ENCODE measurements at places on chromosomes 11 and 22.

GRCh38 chr11:10289765-10290380, 4.1 kb downstream of the SBF2 start:
- DNase-seq, result no peak

GRCh38 chr11:20120134-20120925, 39.9 kb downstream of the DBX1 start:
- DNase-seq, result no peak

DNA sequence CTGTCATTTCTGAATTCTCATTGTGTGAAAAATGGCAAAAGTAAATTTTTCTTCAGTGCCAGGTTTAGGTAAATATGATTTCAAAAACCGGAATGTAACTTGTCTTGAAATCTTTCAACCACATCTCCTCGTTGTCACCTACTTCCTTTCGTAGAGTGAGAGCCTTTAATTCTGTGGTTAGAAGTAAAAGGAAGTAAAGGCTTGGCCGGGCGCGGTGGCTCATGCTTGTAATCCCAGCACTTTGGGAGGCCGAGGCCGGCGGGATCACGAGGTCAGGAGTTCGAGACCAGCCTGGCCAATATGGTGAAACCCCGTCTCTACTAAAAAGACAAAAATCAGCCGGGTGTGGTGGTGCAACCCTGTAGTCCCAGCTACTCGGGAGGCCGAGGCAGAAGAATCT, 29.8 kb downstream of the SGSM3 start:
- DNase-seq, result no peak

DNA sequence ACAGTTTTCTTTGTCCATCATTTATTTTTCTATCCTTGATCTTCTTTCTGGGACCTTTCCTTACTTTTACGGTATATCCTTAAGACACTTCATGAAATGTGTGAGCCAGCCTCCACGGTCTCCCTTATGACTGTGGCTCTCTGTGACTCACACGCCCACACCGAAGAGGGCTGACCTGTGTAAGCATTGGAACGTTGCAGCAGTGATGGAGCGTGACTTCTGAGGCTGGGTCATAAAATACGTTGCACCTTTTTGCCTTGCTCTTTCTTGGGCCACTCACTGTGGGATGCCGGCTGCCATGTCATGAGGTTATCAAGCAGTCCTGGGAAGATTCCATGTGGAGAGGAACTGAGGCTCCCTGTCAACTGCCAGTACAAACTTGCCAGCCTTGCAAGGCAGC, 96.3 kb upstream of the RAB1B start:
- DNase-seq, result no peak

DNA sequence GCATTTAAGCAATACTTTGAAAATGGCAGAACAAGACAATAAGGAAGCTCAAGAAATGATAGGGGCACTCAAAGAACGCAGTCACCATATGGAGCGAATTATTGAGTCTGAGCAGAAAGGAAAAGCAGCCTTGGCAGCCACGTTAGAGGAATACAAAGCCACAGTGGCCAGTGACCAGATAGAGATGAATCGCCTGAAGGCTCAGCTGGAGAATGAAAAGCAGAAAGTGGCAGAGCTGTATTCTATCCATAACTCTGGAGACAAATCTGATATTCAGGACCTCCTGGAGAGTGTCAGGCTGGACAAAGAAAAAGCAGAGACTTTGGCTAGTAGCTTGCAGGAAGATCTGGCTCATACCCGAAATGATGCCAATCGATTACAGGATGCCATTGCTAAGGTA, 51.9 kb downstream of the SPECC1L start:
- no peak for DNase-seq

DNA sequence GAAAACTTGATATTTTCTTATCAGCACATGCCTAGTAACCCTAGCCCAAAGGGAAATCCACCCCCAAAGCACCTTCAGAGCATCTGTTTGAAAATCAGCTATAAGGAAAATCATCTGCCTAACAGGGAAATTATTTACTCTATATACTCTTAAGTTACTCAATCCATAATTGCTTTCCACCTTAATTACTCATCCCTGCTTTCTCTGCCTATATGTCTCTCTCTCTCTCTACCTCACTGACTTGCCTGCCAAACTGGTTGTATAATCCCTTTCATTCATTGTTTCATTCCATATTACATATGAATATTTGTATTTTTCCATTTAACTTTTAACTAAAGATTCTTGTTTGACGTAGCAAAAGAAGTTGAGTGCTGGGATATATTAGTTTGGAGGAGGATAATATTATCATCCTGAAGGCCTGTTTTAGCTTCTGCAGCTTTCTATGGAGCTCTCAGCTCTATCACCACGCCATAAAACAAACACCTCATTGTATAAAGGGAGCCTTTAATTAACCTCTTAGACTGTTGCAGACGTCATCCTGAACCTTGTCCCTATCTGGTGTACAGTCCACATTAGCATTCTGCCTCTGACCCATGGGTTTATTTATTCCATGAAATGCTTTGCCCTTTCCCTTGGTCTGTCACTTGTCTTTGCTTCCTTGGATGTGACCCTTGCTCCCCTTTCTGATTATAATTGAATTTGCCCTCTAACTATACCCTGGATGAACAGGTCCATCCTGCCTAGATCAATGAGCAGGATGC, 98.9 kb downstream of the INSC start:
- DNase-seq, result no peak

- peak; percentile 21 for DNase-seq
Observed at GRCh38 chr11:9002920-9003572, 755 bp downstream of the NRIP3 start.

GRCh38 chr22:47076758-47077157, 314.3 kb downstream of the TBC1D22A start:
- DNase-seq, result no peak

DNA sequence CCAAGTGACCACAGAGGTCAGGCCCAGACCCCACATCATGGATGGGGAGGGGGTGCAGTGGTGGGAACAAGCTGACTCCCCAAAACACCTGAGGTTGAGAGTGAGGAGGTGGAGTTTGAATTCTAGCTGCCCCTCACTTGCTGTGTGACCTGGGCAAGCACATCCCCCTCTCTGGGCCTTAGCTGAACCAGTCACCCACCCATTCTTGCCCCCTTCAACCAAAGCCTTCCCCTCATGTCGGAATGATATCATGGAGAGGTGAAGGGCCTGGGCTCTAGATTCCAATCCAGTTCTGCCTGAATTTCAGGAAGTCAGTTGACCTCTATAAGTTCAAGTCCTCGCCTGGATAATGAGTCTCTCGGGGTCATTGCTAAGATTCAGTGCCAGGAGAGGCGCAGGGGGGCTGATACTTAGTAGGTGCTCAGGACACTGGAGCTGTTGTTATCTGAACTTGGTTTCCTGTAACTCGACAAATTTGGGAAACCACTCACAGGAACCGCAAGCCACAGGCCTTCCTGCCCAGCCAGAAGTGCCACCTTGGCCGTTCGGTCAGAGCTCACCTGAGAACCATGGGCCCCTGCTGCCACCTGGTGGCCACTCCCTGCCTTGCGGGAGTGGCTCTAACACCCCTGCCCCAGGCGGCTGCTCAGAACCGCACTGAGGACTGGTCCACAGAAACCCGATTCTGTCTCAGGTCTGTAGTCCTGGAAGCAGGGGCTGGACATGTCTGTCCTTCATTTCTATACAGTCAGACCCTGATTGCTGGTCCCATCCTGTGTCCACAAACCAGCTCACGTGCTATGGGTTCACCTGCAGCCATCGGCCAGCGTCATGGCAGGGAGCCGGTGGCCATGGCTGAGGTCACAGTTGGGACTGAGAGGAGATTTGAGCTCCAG, 6.9 kb downstream of the CDC42EP1 start:
- peak; percentile 79 for DNase-seq

- no peak for DNase-seq
Observed at GRCh38 chr11:121082219-121082618, 18.8 kb upstream of the TECTA start.

DNA sequence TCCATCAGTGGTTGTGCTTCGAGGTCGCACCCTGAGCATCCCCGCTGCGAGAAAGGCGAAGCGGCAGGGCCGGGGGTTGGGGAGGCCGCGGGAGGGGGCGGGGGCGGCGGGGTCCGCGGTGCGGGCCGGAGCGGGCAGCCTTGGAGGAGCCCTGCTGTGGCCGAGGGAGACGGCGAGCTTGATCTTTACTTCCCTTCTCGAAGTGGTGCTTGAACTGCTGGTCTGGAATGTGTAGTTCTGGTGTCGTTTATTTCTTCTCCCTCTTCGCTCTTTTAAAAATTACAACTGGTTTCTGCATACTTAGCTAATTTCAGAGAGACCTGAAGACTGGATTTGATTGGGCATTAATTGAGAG, 1.1 kb downstream of the APLP2 start:
- no peak for DNase-seq

DNA sequence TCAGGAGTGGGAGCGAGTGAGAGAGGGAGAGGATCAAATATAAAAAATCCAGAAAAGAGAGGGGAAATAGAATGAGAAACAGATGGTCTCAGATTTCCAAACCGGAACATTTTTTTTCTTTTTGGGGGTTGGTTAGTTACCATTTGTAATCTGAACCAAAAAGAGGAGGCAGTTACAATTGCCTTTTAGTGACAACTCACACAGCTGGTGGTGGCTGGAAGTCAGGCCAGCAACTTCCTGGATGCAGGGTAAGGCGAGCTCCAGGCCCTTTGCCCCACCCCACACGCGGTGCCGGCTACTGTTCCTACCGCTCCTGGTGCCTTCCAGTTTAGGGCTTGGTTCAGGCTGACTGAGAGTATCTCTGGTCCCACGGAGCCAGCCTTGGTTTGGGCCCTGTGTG, 21.0 kb upstream of the UBASH3B start:
- no peak for DNase-seq

- DNase-seq, result no peak
Observed at GRCh38 chr22:20237480-20238440, 30.4 kb downstream of the RTN4R start.

GRCh38 chr11:95085117-95085816, 4.4 kb upstream of the ENDOD1 start:
- no peak for DNase-seq

DNA sequence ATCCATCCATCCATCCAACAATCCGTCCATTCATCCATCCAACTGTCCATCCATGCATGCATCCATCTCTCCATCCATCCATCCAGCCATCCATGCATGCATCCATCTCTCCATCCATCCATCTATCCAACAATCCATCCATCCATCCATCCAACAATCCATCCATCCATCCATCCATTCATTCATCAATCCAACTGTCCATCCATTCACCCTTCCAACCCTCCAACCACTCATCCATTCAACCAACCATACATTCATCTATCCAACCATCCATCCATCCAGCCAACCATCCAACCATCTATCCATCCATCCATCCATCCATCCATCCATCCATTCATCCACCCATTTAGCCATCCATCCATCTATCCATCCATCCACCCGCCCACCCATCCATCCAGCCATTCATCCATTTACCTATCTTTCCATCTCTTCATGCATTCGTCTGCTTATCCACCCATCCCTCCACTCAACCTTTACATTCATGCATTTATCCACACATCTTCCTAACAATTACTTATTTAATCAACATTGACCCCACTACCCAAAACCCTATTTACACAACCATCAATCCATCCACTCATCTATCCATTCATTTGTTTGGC, 12.6 kb downstream of the CACNA1I start:
- no peak for DNase-seq

- no peak for DNase-seq
Observed at GRCh38 chr11:109785198-109785597, 308.0 kb upstream of the ZC3H12C start.

DNA sequence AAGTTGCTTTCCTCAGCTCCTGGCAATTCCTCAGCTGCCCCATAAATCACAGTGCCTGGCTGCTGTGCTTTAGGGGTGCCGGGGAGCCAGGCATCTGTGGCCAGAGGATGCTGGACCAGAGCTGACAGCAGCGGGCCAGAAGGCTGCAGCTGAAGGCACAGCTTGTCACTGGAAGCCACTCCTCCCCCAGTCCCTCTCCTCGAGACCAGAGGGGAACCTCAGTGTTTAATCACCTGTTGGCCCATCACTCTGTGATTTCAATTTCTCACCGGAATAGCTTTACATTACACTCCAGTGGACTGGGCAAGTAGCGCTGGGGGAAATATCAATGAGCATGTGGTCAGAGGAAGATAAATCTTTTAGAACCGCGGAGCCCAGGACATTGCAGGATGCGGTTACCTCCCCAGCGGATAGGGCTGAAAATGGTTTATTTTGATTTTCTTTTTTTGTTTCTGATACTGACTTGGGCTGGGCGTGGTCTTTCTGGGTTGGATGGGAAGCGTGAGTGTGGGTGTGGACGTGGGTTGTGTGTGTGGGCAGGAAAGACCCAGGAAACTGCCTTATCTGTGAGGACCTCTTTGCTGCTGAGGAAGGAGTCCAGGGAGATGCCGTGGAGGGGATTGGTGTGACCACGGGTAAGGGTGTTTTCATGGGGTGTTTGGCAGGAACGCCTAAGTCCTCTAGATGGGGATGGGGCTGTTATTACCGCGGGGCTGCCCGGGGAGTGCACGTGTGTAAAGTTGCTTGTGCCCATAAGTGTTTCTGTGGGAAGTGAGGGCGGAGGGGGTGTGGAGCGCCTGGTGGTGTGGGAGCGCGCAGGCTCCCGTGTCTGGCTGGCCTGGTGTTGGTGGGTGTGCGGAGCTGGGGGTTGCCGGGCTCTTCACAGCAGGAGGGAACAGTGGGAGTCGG, 4.0 kb downstream of the DAGLA start:
- DNase-seq, result peak; percentile 59

- DNase-seq, result no peak
Observed at GRCh38 chr11:124736736-124737135, 3.0 kb upstream of the NRGN start.

DNA sequence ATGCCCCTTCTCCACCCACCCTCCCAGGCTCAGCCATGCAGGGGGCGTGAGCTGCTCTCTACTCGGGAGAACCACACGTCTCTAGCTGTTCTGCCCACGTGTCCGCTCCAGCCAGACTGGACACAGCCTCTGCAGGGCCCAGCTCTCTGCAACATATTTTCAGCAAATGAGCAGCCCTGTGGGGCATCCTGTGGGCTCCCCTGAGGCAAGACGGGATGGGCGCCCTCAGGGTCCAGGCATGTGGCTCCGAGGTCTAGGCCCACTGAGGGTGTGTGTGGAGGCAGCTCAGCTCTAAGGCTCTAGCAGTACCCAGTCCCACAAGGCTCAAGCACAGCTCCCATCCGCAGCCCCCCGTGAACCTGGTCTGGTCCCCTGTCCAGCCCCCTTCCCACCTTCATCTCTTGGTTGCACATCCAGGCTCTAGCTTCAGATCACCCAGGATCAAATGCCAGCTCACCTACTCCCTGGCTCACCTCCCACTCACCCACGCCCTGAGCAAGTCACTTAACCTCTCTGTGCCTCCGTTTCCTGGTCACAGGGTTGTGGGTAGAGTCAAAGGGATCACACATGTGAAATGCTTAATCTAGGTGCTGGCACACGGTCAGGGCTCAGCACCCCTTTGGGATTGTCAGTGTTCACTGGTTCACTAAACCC, 57.8 kb upstream of the TCF20 start:
- DNase-seq, result no peak

GRCh38 chr22:38465673-38466490, 2.0 kb upstream of the KDELR3 start:
- no peak for DNase-seq

- DNase-seq, result no peak
Observed at GRCh38 chr22:35921777-35922176, 106.8 kb downstream of the RBFOX2 start.

- no peak for DNase-seq
Observed at GRCh38 chr11:16494918-16495691, 138.8 kb upstream of the SOX6 start.
